Stimulated activated CD8-positive, alpha-beta memory T cell treated with anti-CD3 and anti-CD28 coated beads, Interleukin-4, amount 100 ng/mL, for 4 hours (primary cell): ENCODE measurements at places on chromosomes 1 and 21.

DNA sequence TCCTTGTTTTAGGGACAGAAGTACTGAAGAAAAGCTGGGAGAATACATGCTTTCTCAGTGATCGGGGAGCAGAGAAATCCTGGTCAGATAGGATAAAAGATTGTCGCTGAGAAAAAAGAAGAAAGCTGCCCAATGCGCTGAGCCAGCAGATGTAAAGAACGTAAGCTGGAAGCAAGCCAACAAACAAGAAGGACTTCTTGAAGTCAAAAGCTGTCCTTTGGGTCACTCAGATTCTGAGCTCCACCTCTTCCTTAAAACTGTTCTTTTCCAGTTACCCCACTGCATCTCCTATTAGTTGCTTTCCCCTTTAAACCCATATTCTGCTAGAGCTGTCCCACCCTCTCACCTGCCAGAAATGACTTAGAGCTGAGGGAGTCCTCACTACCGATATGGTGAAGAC lies 64.8 kb downstream of the GPR137B start:
- DNase-seq, result no peak

- no peak for DNase-seq
Observed at GRCh38 chr1:86069757-86070145, 86.8 kb downstream of the COL24A1 start.

DNA sequence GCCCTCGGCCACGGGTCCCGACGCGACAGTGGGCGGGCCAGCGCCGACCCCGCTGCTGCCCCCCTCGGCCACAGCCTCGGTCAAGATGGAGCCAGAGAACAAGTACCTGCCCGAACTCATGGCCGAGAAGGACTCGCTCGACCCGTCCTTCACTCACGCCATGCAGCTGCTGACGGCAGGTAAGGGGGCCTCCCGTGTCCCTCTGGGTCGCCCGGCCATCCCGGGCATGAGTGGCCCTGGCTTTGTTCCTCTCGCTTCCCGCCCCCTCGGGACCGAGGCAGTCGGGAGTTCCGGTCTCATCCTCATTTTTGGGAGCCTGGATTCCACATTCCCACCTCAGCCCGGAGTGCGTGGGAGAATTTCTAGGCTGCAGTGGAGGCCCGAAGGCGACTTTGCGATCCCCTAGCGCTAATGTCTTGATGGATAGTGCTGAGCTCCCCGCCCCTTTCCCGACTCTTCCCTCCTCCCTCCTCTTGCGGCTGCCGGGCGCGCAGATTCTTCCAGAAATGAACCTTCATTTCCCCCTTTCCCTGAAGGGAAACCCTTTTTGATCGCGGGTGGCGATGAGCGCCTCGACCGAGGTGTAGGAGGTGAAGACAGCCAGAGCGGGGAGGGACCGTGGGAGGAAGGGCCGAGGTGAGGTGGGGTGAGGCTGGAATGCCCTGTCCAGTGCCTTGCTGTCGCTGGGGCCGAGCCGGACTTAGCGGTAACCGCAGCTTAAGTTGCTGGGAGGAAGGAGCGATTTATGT lies 705 bp downstream of the KHDRBS1 start:
- no peak for DNase-seq

DNA sequence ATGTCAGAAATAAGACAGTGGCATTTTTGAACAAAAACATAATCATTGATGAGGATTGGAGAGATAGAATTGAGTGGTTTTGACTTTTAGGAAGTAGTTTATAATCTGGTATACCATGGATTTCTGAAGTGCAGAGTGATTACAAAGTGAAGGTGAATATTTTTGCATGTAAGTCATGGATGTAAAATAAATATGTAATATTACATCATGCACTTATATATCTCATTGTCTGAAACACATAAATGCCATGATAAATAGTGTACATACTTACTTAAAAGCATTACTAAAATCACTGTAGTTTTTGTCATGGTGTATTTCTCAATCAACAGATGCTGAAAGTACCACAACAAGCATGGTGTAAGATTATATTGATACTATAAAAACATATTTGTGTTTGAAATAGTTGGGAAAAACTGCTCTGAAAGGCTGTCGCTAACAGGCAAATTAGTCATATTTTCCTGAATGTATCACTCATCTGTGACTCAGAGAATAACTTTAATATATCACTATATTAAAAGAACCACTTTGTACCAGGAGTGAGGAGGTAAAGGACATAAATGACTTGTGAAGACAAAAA lies 24.8 kb upstream of the RGS18 start:
- no peak for DNase-seq

GRCh38 chr1:3668585-3669300 lies 16.4 kb downstream of the TP73 start:
- DNase-seq, result no peak

DNA sequence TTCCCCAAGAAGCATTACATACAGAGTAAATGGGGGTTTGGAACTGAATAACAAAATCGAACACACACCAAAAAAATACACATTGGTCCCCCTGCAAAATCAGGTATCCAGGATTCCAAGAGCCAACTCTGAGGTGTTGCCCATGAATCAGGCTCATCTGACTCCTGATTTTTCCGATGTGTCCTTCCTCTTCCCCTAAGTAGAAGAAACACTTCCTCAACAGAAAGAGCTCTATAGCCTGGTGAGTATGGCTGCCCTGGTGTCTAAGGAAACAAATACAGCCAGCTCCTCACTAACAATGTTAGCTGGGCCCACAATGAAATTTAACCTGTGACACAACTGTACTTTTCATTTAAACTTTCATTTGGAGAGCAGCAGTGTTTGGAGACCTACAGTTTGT lies 33.6 kb downstream of the ERI3 start:
- DNase-seq, result no peak

- no peak for DNase-seq
Observed at GRCh38 chr1:103457886-103458455, 67.5 kb upstream of the RNPC3 start.

- DNase-seq, result no peak
Observed at GRCh38 chr1:37793773-37794371, at the start of gene MANEAL. Gene MANEAL (plus strand): TSS chr1:37793847. CDS start chr1:37794183, 336 bp downstream.

DNA sequence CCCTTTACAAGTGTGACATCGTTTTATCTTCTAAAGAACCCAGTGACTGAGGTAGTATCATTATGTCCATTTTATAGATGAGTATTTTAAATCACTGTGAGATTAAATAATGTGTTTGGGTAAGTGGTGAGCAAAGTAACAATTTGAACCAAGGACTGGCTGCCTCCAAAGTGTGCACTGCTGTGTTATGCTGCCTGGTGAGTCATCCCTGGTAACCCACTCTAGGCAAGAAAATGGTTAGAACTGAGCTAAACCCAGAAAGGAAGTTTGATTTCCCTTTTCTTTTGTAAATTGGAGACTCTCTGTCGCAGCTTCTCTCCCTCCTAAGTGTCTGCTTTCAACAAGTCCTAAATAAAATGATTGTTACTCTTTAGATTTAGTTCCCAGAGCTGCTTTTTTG lies 342.8 kb upstream of the KAZN start:
- DNase-seq, result no peak

DNA sequence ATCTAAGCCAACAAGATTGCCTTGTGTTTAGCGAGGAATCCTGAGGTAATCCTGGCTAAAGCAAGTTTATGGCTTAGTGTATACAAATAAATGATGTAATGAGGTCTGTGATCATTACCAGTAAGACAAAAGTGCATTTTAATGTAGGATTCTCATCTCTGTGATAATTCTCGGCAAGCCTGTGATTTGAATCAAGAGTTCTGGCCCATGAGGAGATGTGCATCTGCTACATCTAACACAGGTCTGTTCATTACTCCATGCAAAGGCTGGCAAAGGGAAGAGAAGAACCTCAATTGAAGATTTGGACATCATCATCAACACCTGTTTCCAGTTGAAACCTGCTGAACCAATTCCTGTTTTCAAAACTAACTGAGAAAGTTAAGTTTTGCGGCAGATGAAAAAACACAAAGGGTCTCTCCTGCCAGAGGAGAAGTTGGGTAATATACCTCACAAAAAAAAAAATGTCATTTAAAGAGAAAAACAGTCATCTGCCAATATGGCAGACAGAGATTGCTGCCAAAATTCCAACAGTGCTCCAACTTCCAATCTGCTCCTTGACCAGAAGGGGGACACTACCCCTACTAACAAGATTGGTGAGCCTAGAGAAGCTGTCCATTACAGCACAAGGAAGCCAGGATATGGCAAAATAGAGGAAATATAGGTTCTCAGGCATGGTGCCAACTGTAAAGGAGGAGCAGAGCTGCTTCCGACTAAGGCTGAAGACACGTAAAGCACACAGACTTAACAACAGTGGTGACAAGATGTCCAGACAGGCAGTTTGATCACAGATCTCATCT lies 453.7 kb downstream of the TTLL7 start:
- no peak for DNase-seq

GRCh38 chr1:162930532-162930931 lies 69.6 kb upstream of the CCDC190 start:
- DNase-seq, result no peak

- DNase-seq, result no peak
Observed at GRCh38 chr1:191695865-191696264, 462.4 kb upstream of the RGS18 start.

GRCh38 chr21:41160036-41160435 lies 7.9 kb upstream of the BACE2 start:
- no peak for DNase-seq

DNA sequence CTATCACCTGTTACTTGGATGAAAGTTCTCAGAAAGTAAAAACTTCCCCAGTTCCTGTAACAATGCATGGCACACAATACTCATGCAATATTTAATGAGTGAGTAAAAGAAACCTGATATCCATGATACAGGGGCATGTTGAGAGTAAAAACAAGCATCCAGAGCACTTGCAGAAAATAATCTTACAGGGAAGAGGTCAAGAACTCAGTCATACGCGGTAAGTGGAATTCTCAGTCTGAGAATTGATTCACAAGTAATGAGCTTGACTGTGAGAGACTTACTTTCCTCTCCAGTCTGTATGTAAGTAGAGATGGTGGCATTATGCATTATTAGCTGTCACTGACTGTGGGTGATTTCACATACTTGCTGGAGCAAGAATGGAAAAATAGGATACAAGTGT lies 976.9 kb downstream of the BRINP3 start:
- no peak for DNase-seq

DNA sequence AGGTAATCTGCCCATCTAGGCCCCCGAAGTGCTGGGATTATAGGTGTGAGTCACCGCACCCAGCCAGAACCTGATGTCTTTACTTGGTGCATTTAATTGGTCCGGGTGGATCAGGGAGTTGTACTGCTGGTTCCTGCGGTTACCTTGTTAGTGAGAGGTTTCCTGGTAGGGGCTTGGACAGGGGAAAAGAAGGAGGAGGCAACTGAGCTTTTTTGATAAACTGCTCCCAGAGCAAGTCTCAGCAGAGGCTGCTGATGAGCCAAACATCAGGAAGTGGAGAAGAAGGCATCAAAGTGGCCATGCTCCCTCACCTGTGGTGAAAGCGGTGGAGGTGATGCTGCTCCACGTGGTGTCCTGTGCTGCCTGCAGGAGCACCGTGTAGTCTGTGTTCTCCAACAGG lies 161.5 kb upstream of the KIAA0040 start:
- no peak for DNase-seq

- no peak for DNase-seq
Observed at GRCh38 chr1:172473302-172473701, 29.4 kb upstream of the PIGC start.

DNA sequence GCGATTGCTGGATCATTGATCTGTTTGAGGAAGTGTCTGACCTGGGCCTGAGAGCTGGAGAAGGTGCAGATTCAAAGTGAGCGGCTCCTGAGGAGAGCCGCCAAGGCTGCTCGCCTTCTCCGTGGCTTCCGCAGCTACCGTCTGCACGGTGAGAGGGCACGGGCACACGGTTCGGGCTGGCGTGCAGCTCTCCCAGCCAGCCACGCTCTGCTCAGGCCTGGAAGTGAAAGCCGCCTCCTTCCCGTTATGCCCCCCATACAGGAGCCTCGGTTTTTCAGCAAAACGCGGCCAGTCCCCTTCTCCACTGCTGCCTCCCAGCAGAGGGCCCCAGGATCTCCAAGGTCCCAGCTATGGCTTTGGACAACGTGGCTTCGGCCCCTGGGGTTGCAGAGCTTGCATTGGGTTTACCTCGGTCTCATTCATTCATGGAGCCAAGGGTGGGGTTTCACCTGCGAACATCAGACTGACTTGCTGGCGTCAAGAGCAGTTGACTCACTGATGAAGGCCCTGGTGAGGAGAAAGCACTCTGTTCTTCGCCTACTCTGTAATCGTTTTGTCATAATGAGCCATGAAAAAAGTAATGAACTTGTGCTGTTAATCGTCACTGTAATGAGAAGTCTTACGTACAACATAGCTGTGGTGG lies 24.4 kb upstream of the PDXK start:
- DNase-seq, result no peak

GRCh38 chr1:230253150-230253549 lies 173.0 kb downstream of the PGBD5 start:
- DNase-seq, result no peak

GRCh38 chr1:89635825-89636815 lies 3.2 kb downstream of the LRRC8C start:
- no peak for DNase-seq

- DNase-seq, result no peak
Observed at GRCh38 chr1:53847980-53848379, 9.9 kb upstream of the NDC1 start.

DNA sequence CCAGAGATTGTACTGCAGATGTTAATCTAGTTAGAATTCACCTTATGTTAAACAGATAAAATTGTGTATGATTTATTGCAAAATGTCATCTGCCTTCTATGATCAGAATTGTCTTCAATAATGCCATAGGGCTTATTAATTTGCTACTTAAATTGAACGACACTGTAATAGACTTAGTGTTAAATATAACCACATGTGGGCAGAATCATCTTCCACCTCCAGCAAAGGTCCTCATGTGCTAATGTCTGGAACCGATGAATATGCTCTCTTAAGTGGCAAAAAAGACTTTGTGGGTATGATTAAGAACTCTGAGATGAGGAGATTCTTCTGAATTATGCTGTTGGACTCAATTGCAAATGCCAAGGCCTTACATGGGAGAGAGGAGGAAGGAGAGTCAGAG lies 4.3 kb downstream of the OR2T11 start:
- DNase-seq, result no peak

- DNase-seq, result no peak
Observed at GRCh38 chr1:15994590-15995351, 9.3 kb upstream of the SRARP start.

DNA sequence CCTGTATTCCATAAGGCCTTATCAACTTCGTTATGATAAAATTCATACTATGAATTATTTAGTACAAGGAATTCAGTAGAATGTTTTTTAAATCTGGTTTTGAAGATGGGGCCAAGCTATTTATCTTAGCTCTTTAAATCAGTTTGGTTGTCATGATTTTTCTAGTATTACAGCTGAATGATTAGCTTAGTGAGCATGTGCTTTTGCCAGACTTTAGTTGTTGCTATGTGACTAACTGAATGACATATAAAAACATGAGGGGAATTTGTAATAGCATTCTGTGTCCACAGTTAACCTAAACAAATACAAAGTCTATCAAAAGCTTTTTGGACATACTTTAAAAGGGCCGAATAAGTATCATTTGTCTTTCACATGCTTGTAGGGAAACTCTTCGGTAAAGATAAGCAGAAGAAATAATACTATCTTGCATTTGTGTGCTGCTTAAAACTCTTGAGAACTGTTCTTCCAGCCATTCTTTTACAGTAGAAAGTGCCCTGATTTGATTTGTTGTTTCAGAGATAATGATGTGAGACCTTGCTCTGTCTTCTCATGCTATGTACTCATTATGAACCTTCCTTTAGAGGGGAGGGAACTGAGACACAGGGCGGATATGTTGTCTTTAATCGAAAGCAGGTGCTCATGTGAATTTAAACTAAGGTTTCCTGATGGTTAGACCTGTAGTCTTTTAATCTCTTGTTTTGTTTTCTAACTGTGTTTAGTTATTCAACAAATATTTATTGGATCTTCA lies 18.8 kb downstream of the NEK7 start:
- DNase-seq, result no peak
